ENCODE measurements at places on chromosomes 6 and 20. TPM values are rescaled to one million over a fixed set of nuclear protein-coding genes. Genes with fewer than 3 reads are reported as not detected.
A peak's percentile ranks its signal among the peaks of the same experiment; 100 is the strongest.

The OR2J3 gene
- not detected for polyA plus RNA-seq

The SLC44A4 gene
- 0.07 TPM for polyA plus RNA-seq

The WDR27 gene
- 22.9 TPM for polyA plus RNA-seq

The NKX2-2 gene
- not detected for polyA plus RNA-seq

The EPPIN gene
- polyA plus RNA-seq, result not detected

The CTAGE9 gene
- polyA plus RNA-seq, result not detected

The POM121L2 gene
- not detected for polyA plus RNA-seq

The LY86 gene
- not detected for polyA plus RNA-seq

The TPX2 gene
- 39.2 TPM for polyA plus RNA-seq

The ZNF334 gene
- polyA plus RNA-seq, result 1.8 TPM

DNA sequence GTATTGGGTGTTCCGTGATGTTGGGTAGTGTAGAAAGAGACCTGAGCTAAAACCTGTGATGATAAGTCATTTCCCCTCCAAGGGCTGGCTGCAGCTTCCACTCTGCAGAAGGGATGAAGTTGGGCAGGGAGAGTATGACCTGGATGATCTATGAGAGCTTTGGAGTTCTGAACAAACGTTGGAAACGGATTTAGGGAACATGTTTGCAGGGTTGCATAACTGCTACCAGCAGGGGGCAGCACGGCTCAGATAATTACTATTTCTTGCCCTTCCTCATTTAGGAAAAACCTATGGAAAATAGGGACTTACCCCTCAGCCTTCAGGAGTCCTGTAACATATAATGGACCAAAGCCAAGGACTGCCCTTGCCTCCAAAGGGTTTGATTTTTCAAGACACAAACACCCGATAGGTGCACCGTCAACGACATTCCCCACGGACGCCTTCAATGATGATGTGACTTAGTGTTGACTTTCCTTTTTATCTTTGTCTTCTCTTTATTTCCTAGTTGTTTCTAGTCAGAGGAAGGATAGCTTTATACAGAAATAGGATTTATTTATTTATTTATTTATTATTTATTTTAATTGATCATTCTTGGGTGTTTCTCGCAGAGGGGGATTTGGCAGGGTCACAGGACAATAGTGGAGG lies 164.9 kb upstream of the SASH1 start:
- no peak for DNase-seq

DNA sequence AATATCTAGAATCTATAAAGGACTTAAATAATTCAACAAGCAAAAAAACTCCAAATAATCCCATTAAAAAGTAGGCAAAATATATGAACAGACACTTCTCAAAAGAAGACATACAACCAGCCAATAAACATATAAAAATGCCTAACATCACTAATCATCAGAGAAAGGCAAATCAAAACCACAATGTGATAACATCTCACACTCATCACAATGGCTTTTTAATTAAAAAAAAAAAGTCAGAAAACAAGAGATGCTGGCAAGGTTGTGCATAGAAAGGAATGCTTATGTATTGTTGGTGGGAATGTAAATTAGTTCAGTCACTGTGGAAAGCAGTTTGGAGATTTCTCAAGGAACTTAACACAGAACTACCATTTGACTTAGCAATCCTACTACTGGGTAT lies 979.6 kb upstream of the MAP3K7 start:
- DNase-seq, result peak; percentile 9

- DNase-seq, result no peak
Observed at GRCh38 chr20:10076126-10077080, 41.6 kb downstream of the ANKEF1 start.

DNA sequence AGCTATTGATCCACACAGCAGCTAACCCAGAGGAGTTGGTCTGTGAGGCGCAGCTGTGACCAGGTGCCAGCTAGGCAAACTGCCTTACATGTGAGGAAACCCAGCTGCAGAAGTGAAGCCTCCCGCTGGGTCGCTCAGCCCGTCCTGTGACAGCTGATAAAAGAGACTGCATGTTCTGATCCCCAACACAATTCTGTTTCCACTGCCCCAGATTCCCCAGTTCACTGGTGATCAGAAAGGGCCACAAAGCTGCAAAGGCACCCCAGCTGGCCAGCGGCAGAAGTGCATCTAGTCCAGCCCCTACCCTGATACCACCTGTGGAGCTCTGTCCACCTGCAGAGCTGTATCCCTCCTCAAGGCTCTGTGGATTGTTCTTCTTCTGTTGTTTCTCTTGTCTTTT lies 64.5 kb downstream of the CTNNBL1 start:
- DNase-seq, result no peak

- no peak for DNase-seq
Observed at GRCh38 chr6:137423451-137424168, 70.6 kb downstream of the OLIG3 start.

- no peak for DNase-seq
Observed at GRCh38 chr6:150600301-150601017, 774 bp downstream of the PLEKHG1 start.

GRCh38 chr6:133100865-133101264 lies 140.3 kb upstream of the EYA4 start:
- no peak for DNase-seq

- no peak for DNase-seq
Observed at GRCh38 chr20:3733119-3733995, 872 bp downstream of the HSPA12B start.

- DNase-seq, result no peak
Observed at GRCh38 chr6:129638055-129638684, 71.8 kb downstream of the ARHGAP18 start.

DNA sequence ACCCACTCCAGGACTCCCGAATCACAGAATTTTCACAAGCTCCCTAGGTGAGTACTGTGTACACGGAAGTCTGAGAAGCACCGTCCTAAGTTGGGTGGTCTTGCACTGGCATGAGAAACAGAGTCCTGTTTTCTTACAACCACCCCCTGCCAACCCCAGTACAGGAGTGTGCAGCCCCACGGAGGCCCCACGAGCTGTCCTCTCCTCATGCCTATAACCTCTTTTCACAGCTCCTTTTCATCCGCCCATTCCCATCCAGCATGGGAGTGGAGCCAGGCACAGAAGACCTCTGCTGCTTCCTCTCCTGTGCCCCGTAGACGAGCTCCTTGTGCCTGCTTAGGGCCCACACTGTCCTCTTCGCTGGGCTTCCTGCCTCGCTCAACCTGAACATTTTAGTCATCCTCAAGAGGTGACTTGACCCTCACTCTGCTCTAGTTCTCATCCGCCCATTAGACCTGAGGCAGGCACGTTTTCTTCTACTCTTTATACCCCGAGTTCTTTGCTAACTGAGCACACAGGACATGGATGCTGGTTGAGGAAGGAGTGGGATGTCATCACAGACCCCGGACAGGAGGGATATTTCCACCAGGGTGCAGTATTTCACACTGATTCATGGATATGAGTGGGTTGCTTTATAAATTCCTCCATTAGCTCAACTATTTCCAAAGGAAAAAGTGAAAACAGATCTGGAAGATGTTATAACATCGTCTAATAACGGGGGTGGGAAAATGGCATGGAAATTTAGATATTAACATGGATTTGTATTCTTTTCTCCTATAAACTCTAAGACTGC lies 160.5 kb downstream of the TTLL2 start:
- no peak for DNase-seq

- DNase-seq, result no peak
Observed at GRCh38 chr6:31705931-31706330, 735 bp upstream of the LY6G6F start.

DNA sequence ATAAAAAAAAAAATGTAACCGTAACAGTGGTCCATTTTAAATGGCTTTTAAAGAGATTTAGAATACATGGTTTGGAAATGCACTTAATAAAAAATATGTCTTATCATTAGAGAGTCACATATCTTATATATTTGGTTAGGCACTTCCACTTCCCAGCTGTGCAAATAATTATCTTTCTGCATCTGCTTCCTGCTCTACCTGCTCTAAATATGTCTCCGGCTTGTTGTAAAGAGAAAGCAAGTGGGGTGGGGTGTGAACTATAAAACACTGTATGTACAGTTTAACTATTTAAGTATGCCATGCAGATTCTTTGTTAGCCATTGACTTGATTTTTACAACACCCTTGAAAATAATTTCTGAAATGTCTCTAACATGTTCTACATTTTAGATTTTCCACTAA lies 106.3 kb downstream of the NKAIN2 start:
- DNase-seq, result no peak

DNA sequence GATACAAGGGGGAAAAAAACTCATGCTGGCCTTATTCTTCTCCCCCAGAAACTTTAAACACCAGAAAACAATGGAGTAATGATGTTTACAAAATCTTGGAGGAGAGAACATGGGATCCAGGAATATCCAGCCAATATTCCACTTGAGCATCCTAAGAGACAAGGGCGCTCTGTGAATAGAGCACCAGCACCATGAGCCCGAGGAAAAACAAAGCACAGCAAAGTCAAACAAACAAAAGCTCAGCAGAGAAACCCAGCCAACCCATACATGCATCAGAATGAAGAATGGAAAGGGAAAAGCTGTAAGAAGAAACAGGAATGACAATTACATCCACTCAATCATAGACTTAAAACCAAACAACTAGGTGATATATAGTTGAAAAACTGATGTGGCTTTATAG lies 4.6 kb upstream of the NAA20 start:
- DNase-seq, result no peak

DNA sequence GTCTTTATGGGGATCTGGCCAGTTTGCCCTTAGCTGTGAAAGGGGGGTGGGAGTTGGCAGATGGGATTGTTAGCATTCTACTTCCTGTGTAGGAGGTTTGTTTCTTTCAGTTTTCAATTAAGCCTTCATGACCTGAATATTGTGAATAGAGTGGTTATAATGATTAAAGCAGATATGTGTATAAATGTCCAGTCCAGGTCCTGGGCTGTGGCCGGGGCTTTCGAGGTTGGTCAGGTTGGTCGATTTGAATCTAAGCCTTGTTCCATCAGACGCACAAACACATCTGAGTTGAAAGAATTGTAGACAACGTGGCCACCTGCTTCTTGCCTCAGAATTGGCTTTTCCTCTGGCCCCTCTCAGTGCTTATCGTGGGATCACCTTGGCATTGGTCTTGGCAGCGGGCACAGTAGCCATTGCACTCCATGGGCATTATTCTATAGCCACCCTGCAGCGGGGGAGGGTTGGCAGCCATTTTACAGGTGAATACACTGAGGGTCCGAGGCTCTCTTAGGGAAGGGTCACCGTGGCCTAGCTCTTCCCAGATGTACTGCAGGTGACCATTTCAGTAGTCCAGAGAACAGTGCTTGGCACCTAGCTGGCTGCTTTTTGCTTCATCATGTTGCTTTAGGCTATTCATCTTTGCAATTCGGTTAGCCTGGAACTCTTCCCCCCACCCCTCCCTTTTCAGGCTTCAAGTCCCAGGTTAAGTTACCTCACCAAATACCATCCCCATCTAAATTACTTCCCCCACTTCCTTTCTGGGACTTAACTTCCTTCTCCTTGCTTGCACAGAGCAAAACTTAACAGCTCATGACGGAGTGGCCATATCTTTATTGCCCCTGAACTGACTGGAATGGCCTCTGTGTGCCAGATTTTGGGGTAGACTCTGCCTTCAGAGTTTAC lies 1.1 kb downstream of the RNF114 start:
- DNase-seq, result no peak

DNA sequence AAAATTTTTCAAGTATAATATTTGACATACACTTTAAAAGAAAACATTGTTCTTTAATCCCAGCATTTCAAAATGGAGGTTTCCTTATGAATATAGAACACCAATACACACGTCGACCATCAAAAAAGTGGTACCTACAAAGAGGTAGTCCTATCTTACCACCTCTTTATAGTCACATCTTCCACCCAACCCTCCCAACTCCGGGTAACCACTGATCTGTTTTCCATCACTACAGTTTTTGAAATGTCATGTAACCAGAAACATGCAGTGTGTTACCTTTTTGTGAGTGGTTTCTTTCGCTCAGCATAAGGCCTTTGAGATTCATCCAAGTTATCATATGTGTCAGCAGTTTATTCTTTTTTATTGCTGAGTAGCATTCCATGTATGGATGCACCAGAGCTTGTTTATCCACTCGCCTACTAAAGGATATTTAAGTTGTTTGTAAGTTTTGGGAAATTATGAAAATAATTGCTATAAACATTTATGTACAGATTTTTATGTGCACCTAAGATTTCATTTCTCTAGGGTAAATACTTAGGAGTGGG lies 104.8 kb downstream of the ISM1 start:
- DNase-seq, result no peak
